ENCODE measurements at places on chromosomes 16 and 17.
A peak's percentile ranks its signal among the peaks of the same experiment; 100 is the strongest.

- DNase-seq: no peak
These were observed 11.1 kb upstream of the NPTX1 start for GRCh38 chr17:80487511-80487910.

- DNase-seq: no peak
These were observed 268.8 kb downstream of the SEC14L1 start for GRCh38 chr17:77409282-77410161.

DNA sequence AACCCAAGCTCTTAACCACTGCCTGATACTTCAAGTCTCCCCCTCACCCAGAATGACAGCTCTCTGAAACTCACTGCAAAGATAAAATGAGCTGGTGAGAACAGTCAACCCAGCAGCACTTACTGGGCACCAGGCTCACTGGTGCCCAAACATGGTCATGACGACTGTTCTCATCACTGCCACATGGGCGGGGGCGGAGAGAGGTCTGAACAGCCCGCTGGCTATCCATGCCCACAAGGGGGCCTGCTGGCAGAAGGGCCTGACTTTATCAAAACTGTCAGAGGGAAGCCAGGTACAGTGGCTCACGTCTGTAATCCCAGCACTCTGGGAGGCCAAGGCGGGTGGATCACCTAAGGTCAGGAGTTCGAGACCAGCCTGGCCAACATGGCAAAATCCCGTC is 4.0 kb downstream of the MYBBP1A start:
- DNase-seq: no peak

- no peak for DNase-seq
These were observed 62.4 kb upstream of the ATF7IP2 start for GRCh38 chr16:10323528-10323869.

DNA sequence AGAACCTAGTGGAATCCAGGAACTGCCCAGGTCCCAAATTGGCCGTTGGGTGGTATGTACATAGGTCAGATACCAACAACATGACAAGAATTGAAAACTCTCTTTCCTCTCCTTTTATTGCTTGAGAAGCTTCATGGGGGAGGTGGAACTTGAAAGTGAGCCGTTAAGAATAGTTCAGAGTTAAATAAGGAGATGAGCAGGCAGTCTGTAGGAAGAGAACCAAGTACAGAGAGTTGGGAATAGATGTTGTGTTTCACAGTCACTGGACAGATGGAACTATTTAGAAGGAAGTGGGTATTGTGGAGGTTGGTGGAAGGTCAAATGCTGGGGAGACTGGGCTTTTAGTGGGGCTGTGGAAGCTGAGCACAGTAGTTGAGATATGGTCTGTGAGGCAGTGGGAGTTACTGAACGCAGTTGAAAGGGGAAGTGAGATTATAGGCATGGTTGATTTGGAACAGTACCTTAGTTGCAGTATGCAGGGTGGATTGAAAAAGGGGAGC is 26.4 kb downstream of the ARHGAP44 start:
- no peak for DNase-seq

DNA sequence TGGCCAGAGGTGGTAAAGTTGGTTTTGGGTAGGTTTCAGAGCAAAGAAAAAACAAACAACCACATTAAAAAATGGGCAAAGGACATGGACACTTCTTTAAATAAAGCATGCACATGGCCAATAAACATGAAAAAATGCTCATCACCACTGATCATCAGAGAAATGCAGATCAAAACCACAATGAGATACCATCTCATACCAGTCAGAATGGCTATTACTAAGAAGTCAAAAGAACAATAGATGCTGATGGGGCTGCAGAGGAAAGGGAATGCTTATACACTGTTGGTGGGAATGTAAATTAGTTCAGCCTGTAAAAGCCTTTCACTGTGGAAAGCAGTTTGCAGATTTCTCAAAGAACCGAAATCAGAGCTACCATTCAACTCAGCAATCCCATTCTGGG is 598.4 kb upstream of the SOX9 start:
- DNase-seq: no peak

- DNase-seq: no peak
These were observed 16.3 kb upstream of the SALL1 start for GRCh38 chr16:51167170-51167895.

- peak; percentile 12 for DNase-seq
These were observed 521 bp downstream of the GGA2 start for GRCh38 chr16:23509782-23510163.

- DNase-seq: no peak
These were observed 353.5 kb downstream of the TOX3 start for GRCh38 chr16:52193441-52193840.

DNA sequence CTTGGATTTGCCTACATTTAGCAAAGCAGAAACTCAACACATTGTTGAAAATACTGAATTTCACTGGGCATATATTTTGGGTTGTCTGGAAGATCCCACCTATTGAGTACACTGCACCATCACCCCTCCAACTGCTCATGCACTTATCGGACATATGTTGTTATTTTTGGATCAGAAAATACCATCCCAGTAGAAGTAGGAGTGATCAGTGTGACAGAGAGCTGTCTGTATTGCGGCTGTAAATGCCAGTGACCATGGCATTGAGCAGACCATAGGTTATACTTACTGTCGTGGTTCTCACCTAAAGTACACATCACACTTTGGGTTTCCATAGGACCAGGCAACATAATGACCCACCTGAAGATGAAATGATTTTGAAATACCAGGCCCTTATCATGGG is 264.7 kb downstream of the CDH13 start:
- DNase-seq: no peak

DNA sequence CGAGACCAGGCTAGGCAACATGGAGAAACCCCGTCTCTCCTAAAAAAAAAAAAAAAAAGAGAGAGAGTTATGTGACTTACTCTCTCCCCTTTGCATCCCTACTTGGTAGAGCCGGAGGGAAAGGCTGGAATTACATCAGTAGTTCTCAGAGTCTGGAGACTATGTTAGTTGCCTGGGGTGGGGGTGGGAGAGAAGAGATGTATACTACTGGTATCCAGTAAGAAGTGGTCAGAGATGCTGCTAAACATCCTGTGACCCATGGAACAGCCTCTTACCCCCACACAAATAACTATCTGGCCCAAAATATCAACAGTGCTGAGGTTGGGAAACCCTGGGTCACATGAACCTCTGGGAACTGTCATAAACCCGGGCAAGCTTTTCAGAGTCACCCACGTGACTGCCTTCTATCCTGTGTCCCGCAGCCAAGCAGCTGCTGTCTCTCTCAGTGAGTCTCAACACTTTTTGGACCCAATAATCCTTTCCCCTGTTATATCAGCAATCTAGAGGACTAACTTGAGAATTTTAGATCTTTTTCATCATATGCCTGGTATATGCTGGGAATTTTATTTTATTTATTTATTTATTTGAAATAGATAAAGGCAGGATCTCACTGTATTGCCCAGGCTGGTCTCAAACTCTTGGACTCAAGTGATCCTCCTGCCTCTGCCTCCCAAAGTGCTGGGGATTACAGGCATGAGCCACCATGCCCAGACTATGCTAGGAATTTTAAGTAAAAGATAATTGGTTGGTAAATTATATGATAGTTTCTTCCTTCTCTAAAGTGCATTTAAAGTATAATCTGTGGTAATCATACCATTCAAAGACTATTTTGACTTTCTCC is 8.7 kb downstream of the EIF1 start:
- DNase-seq: no peak

DNA sequence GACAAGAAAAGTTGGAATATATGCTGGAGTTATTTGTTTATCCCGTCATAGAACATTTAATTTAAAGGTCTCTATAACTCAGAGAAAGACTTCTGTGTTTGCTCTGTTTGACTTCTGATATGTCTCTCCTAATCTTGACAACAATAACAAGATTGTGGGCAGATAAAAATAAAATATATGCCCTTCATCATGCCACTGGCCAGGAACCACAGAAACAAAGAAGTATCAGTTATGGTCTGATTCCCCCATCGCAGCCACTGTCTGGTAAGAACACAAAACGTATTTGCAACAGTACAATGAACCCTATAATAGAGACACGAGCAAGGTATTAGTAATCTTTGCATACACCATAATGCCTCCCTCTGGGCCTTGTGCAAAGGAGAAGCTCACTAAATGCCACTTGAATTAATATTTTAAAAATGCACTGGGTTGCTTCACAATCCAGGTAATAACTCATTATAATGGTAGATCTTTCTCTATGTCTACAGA is 1498.3 kb downstream of the CDH11 start:
- no peak for DNase-seq

DNA sequence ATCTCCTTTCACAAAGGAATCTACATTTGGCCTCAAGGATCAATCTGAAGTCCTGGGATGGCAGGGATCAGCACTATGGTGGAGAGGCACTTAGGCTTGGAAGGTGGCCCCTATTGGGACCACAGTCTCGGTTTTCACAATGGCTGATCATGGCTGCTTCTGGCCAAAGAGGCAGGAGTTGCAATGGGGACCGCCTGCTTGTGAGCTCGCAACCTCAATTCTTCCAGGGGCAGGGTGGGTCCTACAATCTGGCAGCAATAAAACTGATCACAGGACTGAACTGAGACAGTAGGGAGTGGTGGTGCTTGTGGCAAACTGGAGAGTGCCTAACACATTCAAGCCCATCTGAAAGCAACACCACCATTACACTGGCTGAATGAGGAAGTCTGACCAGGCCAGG is 83.1 kb downstream of the NETO2 start:
- DNase-seq: no peak

- DNase-seq: no peak
These were observed 408.7 kb upstream of the PSMD7 start for GRCh38 chr16:73887911-73888310.

DNA sequence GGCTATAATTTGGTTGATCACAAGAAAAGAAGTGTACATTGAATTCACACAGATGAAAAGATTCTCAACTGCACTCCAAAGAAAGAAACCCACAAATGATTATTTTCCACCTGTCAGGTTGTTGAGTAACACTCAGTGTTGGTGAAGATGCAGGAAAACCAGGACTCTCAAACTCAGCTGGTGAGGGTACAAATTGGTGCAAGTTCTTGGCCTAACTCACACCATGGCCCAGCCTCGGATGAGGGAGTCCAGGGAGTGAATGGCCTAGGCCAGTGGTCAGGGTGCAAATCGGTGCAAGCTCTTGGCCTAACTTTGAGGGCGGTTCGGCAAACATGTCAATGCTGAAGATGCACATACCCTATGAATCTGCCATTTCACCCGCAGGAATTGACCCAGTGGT is 8.6 kb downstream of the SCNN1B start:
- no peak for DNase-seq

DNA sequence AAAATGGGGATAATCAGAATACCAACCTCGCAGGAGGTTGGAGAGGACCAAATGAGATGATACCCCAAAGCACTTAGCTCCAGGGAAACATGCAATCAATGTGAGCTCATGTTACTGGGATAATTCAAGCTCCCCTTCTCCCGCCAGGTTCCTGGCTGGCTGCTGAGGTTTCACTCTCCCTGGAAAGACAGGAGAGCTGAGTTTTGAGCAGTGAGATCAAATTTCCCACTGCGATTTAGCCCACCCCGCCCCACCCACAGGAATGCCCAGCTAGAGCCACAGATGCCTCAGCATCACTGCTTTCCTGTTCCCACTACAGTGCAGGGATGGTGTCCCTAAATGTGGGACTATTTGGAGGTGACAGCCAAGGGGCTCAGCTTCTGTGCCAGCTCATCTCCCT is 56.7 kb downstream of the ZNF423 start:
- DNase-seq: no peak

GRCh38 chr16:73315645-73316044 is 267.7 kb upstream of the ZFHX3 start:
- no peak for DNase-seq

DNA sequence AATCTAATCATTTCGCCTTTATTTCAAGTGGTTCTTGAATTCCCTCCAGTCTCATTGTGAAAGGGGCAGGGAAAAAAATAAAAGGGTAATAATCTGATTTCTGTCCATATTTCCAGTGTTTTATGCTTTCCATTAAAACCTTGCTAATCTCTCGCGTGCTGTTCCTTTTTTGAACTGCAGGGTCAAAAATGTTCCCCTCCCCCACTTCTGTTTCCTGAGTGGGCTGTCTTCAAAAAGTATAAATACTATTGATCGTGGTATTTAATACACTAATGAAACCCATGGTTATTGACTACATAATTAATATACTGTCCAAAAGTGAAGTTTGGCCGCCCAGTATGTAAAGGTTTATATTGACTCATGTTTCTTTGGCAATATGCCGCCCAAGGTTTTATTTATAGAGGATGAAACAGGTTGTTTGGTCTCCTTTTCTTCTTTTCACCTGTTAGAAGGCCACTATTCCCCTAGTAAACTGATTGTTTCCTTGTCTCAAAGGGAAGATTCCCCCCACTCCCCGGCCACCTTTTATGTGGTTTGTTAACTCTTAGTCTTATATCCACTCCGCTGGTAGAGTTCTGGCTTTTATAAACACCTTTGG is 69.7 kb downstream of the RPA1 start:
- DNase-seq: no peak

DNA sequence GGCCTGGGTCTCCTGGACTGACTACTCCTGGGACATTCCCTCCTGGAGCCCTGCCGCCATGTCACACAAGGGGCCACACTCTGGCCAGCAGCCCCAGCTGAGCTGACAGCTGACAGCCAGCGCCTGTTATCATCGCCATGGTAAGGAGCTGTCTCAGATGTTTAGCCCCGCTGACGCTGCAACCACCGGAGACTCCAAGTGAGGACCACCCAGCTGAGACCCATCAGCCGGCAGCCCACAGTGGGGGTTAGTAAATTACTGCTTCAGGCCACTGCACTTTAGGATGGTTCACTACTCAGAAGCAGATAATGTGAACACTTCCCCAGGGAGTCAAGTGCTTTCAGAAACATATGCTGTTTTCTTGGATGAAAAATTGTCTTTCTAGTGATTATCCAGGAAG is 14.6 kb upstream of the SPHK1 start:
- no peak for DNase-seq

DNA sequence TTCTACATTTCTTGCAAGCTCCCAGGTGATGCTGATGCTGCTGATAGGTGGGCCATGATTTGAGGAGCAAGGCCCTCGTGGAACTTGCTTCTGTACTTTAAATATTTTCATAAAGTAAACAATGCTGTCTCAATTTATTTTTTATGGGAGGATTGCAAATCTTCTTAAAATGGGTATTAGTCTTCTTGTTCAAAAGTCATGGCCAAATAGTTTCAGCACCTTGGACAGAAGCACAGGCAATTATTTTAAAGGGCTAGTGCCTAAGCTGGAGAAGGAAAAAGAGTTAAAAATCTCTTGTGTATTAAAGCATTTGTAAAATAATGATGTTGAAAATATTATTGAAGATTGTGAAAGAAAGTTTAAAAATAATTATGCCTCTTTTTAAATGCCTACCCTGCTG is 50.5 kb downstream of the GPR139 start:
- DNase-seq: no peak

DNA sequence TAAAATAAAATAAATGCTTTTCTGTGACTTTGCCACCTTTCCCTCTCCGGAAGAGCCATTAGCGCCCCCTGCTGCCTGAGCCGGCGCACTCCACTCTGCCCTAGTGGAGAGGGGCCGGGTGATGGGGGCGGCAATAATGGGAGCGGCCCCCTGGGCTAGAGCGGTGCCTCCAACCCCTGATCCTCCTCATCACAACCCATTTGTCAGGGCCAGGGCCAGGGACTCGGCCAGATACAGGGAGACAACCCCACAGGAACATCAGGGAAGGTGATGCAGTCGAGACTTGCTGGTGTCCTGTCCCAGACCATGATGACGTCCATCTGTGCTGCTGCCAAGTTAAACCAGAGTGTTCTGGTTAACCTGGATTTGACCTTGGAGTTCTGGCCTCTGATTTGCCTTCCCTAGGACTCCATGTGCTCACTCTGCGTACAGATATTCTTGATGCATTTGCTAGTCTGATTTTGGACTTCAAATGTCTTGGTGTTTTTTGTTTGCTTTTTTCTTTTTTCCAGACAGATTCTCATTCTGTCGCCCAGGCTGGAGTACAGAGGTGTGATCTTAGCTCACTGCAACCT is 46.1 kb upstream of the BPTF start:
- DNase-seq: peak; percentile 12

GRCh38 chr17:36850790-36851189 is 86.5 kb upstream of the LHX1 start:
- no peak for DNase-seq
